ENCODE measurements at places on chromosomes 2 and 18.

- DNase-seq: no peak
Measured at GRCh38 chr2:55672630-55673029, 21.0 kb downstream of the PNPT1 start.

DNA sequence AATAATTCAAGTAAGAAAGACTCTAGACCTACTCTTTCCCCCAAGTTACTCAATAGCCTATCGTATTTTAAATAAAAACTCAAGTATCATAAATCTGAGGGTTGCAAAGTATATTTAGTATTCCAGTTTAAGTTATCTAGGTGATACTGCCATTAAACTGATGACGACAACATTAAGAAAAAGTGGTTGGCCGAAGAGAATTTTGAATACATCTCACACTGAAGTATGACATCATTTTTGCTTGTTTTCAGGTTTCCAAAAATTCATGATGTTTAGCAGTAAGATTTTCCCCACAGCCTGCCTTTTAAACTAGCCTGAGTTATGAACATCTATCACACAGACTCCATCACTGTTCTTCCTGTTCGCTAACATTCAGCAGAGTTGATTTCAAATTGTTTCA lies 102.1 kb upstream of the RAB27B start:
- DNase-seq: no peak

GRCh38 chr2:187469538-187469937 lies 21.5 kb upstream of the CALCRL start:
- DNase-seq: no peak

DNA sequence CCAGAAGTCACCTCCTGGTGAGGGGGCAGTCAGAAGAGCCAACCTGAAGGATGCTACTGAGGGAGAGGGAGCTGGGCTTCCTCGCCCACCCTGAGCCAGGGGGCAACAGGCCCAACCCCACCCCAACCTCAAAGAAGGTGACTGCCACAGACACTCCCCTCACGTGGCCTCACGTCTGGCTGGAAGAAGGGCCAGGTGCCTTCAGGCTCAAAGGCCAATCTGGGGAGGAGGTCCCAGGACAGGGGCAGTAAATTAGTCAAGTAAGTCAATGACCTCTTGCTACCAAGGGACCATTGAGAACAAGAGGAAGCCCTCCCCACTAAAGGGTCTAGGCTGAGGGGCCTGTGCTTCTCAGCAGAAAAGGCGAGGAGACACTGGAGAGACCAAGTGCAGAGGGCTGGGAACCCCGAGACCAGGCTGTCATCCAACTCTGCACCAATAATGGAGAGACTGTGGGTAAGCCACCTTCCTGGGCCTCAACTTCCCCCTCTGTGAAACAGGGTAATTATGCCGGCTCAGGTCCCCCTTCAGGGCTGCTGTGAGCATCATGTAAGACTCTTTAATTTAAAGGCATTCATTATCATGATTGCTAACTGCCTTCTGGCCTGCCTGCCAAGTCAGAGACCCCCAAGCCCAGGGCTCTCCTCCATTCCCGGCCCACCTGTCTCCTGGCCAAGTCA lies 20.2 kb upstream of the TNS1 start:
- DNase-seq: no peak

DNA sequence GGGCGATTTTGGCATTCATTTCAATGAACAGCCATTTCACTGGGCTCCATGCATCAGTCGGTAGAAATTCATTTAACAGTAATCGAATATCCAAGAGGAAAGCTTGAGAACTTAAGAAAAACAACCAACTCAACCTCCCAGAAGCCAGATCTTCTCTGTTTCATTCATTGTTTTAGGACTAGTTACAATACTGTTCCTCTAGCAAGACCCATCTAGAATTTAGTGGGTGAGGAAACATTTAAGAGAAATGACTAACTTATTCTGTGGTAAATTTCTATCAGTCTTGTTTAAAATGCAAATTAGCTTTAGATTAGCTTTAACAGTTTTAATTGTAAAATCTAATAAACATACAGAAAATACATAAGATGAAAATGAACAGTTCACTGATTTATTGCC lies 81.4 kb upstream of the SMAD7 start:
- no peak for DNase-seq

GRCh38 chr2:43542285-43542933 lies 53.4 kb downstream of the THADA start:
- DNase-seq: no peak

DNA sequence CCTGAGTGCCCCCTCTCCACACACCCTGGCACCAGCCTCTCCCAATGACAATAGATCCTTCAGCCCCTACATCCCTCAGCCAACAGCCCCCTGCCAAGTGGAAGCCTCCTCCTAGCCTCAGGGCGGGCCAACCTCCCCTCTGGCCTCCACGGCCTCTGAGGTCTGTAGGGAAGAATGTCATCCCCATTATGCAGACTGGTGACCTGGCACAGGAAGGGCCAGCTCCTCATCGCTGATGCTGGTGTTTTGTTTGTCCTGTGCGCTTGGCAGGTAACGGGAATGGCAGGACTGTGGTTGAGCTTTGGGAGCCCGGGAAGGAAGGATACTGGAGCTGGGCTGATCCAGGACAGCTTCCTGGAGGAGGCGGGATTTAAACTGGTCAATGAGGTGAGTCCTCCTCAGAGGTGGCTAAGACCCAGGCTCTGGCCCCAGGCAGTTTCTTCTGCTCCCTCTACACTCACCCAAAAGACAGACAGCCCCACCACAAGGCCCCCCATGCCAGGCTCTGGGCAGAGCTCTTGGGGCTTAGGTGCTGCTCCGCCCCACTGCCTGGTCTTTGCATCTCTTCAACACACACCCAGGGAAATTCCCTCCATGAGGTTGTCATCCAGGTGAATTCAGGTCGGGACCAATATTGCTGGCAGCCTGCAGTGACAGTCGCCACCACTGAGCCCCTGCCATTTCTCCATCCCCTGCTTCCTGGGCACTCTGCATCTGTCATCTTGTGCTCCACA lies 75.2 kb upstream of the SMAD7 start:
- no peak for DNase-seq

- no peak for DNase-seq
Measured at GRCh38 chr2:65031341-65032018, 24.7 kb upstream of the CEP68 start.

- DNase-seq: peak; percentile 7
Measured at GRCh38 chr18:55781481-55781957, 193.5 kb upstream of the TCF4 start.

DNA sequence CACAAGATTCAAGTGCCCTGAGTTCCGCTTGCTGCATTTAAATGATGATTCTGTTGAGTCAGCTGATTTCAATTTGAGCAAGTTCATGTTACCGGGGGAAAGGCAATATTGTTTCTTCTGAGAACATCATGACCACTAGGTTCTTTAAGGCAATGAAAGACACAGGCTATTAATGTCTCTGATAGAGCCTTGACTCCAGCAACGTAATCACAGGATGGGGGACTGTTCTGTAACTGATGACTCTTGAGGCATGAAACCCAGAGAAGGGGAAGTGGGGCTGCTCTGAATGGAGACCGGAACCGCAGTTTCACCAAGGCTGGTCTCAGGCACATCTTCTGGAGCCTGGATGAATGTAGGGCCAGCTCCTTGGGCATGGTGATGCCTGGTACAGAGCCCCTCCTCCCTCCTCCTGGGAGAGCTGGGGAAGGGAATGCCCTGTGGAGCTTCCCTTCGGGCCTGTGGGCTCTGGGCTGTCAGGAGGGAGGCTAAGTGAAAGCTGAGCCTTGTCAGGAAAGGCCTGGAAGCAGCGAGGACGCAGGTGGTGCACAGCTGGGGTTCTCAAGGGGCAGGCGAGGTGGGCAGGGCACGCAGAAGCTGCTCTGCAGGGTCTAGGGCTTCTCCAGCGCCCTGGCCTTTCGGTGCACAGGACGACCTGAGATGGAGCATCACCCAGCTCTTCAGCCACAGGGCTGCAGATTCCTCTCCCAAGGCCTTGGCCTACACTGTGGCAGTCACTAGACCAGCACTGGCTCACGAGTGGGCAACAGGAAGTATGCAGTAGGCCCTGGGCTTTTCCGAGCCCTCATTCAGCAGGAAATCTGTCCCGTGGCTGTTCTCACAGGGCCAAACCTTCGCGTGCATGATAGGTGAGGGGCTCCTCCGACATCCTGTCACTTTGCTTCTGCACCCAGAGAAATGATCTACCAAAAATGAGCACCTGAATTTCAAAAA lies 36.6 kb upstream of the PRLH start:
- no peak for DNase-seq

DNA sequence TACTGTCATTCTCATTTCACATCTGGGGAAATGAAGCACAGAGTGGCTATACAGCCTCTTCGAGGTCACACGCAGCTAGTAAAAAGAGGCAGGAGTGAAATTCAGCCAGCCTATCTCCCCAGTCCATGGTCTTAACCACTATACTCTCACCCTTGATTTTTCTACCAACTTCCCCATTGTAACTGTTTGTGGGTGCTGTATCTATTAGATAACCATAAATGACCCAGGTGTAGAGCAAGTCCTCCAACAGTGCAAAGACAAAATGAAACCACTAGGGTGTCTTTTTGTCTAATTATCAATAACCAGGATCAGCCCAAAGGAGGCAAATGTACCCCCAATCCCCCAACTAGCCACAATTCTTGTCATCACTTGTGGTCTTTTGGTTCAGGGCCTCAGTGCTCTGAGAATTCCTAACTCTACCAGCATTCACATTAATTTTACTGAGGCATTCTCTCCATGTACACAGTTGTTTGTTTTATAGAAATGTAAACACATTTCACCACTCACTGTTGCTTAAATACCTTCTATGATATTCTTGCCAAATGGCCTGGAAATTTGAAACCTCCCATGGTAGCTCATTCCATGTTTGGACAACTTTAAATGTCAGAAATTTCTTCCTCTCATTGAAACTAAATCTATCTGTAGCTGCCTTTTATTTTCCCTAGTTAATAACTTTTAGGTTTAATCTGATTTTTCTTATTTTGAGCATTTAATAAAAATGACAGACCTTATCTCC lies 58.7 kb downstream of the SLC40A1 start:
- no peak for DNase-seq

- no peak for DNase-seq
Measured at GRCh38 chr2:58865436-58865835, 624.3 kb upstream of the FANCL start.

GRCh38 chr2:101983928-101984327 lies 7.8 kb upstream of the IL1R2 start:
- no peak for DNase-seq

GRCh38 chr2:113184531-113185230 lies 10.9 kb downstream of the PSD4 start:
- DNase-seq: no peak

- DNase-seq: peak; percentile 89
Measured at GRCh38 chr2:58291726-58292438, 50.8 kb upstream of the FANCL start.

GRCh38 chr18:27970321-27970720 lies 206.6 kb downstream of the CDH2 start:
- DNase-seq: no peak

- DNase-seq: no peak
Measured at GRCh38 chr18:59068276-59069071, 71.2 kb upstream of the SEC11C start.

DNA sequence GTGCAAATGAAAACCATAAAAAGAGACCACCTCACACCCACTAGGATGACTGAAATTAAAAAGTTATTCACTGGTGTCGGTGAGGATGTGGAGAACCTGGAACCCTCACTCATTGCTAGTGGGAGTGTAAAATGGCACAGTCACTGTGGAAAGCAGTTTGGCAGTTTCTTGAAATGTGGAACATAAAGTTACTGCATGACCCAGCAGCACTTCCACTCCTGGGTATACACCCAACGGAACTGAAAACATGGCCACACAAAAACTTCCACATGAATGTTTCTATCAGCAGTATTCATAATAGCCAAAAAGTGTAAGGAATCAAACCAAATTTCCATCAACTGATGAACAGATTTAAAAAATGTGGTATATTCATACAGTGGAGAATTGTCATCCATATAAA lies 65.1 kb upstream of the SLC66A3 start:
- no peak for DNase-seq

- DNase-seq: no peak
Measured at GRCh38 chr2:67719351-67719750, 322.2 kb downstream of the ETAA1 start.

DNA sequence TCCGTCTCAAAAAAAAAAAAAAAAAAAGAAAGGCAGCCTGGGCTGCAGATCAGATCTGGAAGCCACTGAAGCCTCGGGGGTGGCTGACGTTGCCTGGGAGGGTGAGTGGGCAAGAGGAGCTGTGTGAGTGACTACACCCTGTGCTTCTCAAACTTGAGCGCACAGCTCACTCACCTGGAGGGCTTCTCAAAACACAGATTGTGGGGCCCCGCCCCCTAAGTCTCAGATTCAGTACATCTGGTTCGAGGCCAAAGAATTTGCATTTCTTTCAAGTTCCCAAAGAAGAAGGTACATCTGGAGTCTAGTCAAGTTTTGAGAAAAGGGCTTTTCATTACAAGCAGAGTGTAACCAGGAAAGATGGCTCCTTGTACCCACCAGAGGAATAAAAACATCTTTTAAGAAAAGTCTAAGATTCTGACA lies 97.7 kb upstream of the CAB39 start:
- DNase-seq: no peak

GRCh38 chr18:25630682-25631081 lies 278.7 kb upstream of the ZNF521 start:
- DNase-seq: no peak

Measured in NCI-H524 treated with DMSO at 0.1 percent for 48 hours (cell line).